ENCODE measurements at places on chromosomes 3 and 15. TPM values are rescaled to one million over a fixed set of nuclear protein-coding genes. Genes with fewer than 3 reads are reported as not detected.

DNA sequence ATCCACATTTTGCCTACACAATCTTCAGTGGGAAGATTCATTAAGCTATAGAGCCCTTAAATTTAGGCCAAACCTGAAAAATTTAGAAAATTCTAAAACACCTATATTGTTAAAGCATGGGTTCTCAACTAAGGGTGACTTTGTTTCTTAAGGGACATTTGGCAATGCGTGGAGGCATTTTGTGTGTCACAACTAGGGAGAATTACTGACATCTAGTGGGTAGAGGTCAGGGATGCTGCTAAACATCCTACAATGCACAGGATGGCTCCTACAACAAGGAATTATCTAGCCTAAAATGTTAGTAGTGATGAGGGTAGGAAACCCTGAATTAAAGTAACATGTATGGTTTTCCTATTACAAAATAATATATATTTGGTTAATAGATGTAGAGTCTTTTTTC, 55.8 kb downstream of the TBC1D5 start:
- DNase-seq, result no peak

DNA sequence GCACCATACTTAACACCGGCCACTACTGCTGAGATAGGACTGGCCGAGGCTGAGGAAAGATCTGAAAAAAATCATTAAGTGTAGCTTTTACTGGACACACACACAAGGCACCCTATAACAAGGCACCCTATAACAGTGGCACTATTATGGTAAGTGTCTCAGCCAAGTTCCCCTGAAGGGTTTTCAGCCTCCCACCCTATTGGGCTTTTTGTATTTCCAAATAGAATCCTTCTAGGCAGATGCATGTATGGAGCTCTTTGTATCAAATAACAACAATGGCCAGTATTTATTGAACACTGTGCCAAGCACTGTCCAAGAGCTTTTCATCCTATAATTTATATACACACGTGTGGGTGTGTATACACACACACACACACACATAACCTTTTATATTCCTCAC, 6.7 kb upstream of the DNAJA4 start:
- DNase-seq, result no peak

MRPL47 gene
- total RNA-seq, result 51.3 TPM

GRCh38 chr15:28873585-28874190, 12.1 kb upstream of the APBA2 start:
- DNase-seq, result no peak

DNA sequence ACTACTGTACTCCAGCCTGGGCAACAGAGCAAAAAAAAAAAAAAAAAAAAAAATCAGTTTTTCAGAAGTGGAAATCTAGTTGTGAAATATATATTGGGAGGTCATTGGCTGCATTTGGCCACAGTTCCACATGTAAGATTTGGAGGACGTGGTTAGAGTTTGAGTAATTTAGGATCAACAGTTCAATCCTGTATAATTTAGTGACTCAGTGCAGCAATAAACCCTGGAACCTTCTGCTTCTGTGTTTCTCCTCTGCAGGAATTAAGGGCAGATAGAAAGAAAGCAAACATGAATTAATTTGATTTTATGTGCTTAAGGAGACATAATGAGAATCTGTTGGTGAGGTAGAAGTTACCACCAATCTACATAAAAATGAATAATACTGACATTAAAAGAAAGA, 347.0 kb downstream of the PTPRG start:
- no peak for DNase-seq

SMC4 gene
- 181 TPM for total RNA-seq

PSTPIP1 gene
- total RNA-seq, result not detected

ADAMTS9 gene
- total RNA-seq, result 4.5 TPM

RBM15B gene
- 29.1 TPM for total RNA-seq

GRCh38 chr3:111321786-111322185, 220.2 kb upstream of the CD96 start:
- DNase-seq, result no peak

- DNase-seq, result no peak
These were observed at the start of gene SLC9A9 for GRCh38 chr3:143847787-143848631. Gene SLC9A9 (minus strand): TSS chr3:143848468. CDS start chr3:143848322, 146 bp downstream.

CDC25A gene
- total RNA-seq, result 10.5 TPM

DNA sequence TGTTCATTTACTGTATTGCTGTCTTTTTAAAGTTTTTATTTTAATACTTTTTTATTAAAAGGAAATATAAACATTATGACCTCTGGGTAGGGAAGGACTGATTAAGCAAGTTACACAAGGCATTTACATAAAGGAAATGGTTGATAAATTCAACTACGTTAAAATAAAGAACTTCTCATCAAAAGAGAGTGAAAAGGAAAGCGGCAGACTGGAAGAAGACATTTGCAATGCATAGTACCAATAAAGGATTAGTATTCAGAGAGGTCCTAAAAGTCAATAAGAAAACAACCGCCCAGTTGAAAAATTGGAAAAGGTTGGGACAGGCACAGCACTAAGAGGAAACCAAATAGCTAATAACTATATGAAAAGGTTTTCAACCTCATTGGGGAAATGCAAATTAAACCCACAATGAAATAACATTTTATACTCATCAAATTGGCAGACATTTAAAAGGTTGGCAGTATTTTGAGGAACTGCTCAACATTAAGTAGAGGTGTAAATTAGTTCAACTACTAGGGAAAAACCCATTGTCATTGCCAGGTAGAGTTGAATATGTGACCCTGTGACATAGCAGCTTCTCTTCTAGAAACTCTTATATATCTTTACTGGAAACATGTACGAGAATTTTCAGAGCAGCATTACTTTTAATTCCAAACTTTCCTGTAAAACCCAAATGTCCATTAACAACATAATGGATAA, 9.5 kb downstream of the PDE8A start:
- DNase-seq, result no peak

CCR8 gene
- total RNA-seq, result not detected

DNA sequence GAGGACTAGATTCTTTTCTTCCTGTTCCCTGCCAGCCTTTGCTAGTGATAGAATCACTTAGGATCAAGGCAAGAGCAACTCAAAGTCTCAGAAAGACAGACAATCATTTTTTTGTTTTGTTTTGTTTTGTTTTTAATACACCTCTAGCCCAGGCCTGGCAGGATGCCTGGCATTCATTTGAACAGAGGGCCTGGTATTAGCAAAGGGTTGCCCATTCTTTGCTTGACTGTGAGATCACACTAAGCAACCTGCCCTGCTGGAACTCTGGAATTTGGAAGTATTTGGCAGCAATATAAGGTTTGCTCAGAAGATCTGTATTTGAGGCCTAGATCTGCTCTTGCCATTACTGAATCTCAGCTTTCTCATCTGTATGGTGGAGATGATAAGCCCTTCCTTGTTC, 21.8 kb upstream of the ATP13A5 start:
- no peak for DNase-seq

DNA sequence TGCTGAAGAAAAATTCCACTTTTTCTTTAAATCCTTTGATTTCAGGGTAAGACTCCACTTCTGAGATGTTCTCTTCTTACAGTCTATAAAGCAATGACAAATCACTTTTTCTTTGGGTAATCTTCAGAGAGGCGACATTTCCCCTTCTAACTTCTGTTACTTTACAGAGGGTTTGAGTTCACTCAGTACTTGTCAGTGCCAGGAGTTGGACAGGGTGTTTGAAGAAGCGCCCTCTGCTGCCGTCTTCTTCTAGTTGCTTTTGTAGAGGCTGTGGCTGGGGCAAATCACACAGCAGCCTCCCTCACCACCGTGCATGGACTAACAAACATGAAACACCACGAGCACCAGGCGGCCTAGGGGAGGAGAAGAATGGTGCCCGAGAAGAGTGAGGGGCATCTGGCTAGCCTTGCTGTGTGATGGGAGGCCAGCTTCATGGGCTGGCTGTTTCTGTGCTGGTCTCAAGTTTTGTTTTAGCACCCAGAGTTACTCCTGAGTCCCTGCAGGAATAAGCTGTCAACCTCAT, at the start of gene CD80:
CD80 (minus strand) TSS at position 174 of the 523 bp plus-strand sequence. CDS start 1,886 bp downstream, outside the sequence.
- no peak for DNase-seq

GRCh38 chr3:39750712-39751111, 58.7 kb upstream of the MYRIP start:
- no peak for DNase-seq

- no peak for DNase-seq
These were observed 39.8 kb downstream of the SST start for GRCh38 chr3:187630404-187630803.

Data from PC-9 (cell line).